Activated T-cell treated with anti-CD3 and anti-CD28 coated beads for 48 hours (primary cell): ENCODE measurements at places on chromosomes 4 and X.

- no peak for DNase-seq
These were observed 338.1 kb downstream of the BCOR start for GRCh38 chrX:39759526-39760224.

DNA sequence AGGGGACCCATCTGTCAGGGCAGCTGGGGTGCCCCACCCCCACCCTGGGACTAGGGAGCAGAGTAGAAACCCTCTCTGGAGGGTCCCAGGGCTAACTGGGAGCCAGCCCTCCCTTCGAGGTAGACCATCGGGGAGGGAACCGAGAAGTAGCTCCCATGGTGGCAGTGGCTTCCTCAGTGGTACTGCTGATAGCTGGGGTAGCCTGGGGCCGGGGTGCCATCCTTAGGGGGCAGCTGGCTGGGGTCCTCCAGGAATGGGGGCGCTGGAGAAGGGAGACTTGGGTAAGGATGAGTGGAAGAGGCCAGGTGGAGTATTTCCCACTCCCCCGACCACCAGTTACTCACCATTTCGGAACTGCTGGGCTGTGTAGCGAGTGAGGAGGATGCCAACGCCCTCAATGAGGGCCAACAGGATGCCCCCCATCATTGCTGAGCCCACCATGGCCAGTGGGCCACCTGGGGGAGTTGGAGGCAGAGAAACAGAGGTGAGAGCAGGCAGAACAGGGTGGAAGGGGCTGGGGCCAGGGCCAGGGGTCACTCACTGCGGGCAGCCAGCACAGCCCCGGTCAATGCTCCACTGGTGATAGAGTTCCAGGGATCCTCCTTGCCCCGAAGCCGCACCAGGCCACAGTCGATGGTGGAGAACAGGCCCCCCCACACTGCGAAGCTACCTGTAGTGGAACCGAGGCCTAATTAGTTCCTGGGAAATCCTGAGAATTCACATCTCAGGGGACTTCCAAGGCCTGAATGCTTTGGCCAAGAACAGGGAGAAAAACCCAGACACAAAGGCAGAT lies 3.8 kb downstream of the TIMM17B start:
- DNase-seq, result no peak

- no peak for DNase-seq
These were observed 2.7 kb upstream of the PDGFC start for GRCh38 chr4:156974264-156974663.

GRCh38 chr4:2075171-2075986 lies 16.3 kb downstream of the NAT8L start:
- no peak for DNase-seq

GRCh38 chrX:107968623-107969022 lies 13.5 kb downstream of the TEX13B start:
- no peak for DNase-seq

DNA sequence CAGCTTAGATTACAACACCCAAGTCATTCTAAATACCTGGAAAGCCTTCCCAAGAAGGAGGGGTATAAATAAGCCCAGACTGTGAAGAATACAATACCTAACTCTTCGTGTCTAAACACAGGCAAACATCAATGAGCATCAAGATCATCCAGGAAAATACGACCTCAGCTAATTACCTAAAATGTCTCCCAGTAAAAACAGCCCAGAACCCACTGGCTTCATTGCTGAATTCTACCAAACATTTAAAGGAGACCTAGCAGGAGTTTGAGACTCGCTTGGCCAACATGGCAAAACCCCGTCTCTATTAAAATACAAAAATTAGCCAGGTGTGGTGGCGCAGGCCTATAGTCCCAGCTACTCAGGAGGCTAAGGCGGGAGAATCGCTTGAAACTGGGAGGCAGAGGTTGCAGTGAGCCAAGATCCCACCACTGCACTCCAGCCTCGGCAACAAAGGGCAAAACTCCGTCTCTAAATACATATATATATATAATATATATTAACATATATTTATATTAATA lies 19.1 kb upstream of the HSFX4 start:
- DNase-seq, result no peak
